Foreskin keratinocyte (primary cell): ENCODE measurements at places on chromosomes 11 and 22. TPM values are rescaled to one million over a fixed set of nuclear protein-coding genes. Genes with fewer than 3 reads are reported as not detected.

DNA sequence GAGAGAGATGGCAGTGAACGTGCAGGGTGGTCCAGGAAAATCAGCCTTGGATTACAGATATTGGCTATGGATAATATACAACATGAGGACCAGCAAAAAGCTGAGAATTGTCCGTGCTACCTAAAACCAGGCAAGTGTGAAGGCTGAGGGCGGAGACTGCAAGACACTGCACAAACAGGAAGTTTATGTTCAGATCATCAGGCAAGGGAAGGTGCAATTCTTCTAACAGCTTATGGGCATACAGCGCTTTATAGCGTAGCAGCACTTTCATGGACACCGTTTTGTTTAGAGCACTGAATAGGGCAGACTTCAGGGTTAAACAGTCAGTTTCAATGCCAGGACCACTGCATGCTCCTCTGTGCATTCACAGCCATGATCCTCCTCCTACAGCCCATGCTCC lies 93.1 kb upstream of the TMEM45B start:
- DNase-seq: no peak

DNA sequence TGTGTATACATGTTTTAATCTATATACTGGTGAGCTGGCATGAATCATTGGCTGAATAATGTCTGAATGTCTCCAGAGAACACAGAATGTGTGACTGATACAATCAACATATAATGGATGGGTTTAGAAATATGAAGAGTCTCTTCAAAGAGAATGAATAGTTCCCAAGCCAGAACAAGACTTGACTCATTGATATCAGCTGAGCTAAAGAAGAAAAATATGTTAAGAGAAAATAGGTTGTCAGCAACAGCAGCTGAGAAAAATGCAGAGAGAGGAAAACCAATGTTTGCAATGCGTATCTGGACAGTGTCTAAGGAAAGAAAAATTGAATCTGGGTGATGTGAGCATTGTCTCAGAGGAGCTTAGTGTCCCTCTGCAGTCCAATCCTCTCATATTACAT lies 1281.8 kb upstream of the TENM4 start:
- DNase-seq: peak; percentile 87

GRCh38 chr22:46744581-46744980 lies 6.5 kb upstream of the CERK start:
- no peak for DNase-seq

DNA sequence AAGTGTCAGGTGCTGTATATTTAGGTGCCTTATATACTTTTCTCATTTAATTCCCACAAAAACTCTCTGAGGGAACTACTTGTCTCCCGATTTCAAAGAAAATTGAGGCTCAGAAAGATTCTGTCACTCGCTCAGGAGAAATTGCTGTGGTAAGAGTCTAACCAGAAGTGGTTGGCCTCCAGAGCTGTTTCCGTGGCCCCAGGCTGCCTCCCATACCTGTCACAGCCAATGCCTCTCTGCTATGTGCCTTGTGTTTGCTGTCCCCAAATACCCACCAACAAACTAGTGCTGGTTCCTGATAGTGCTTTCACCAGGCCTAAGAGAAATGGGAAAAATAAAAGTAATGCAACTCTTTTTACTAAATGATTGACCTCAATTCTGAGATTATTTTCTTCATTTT lies 21.0 kb upstream of the TMEM86A start:
- no peak for DNase-seq

GRCh38 chr11:69152733-69153421 lies 2.9 kb upstream of the SMIM38 start:
- DNase-seq: no peak

GRCh38 chr11:133249065-133249464 lies 283.2 kb downstream of the OPCML start:
- no peak for DNase-seq

DNA sequence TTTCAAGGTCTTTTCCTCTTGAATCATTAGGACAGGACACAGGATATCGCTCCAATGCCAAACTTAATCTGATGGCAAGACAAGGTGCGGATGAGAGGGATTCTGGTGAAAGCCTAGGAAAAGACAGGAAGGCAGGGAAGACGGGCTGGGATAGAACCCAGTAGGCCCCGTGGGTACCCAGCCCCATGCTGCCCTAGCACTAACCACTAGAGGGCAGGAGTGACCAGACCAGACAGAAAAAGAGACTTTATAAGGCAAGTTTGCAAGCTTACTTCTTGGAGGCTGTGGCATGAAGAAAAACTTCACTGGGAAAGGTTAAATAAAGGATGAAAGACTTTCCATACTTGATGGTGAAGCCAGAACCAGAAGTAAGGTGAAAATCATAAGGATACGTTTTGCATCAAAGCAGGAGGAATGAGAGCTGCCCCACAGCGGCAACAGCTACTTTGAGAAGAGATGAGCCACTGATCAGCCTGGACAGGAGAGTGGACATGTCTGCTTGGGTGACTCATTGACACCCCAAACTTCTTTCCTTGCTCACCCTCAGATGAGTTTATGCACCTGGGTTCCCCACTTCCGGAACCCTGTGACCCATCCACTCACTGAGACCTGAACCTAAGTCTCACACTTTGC lies 39.8 kb downstream of the SYN3 start:
- DNase-seq: peak; percentile 17

- no peak for DNase-seq
Observed at GRCh38 chr11:45179686-45180178, 33.3 kb downstream of the PRDM11 start.

GRCh38 chr22:49015459-49015858 lies 812.2 kb downstream of the BRD1 start:
- DNase-seq: no peak

- no peak for DNase-seq
Observed at GRCh38 chr11:86144846-86145245, 76.0 kb upstream of the PICALM start.

- DNase-seq: no peak
Observed at GRCh38 chr11:44627911-44628729, 62.7 kb downstream of the CD82 start.

DNA sequence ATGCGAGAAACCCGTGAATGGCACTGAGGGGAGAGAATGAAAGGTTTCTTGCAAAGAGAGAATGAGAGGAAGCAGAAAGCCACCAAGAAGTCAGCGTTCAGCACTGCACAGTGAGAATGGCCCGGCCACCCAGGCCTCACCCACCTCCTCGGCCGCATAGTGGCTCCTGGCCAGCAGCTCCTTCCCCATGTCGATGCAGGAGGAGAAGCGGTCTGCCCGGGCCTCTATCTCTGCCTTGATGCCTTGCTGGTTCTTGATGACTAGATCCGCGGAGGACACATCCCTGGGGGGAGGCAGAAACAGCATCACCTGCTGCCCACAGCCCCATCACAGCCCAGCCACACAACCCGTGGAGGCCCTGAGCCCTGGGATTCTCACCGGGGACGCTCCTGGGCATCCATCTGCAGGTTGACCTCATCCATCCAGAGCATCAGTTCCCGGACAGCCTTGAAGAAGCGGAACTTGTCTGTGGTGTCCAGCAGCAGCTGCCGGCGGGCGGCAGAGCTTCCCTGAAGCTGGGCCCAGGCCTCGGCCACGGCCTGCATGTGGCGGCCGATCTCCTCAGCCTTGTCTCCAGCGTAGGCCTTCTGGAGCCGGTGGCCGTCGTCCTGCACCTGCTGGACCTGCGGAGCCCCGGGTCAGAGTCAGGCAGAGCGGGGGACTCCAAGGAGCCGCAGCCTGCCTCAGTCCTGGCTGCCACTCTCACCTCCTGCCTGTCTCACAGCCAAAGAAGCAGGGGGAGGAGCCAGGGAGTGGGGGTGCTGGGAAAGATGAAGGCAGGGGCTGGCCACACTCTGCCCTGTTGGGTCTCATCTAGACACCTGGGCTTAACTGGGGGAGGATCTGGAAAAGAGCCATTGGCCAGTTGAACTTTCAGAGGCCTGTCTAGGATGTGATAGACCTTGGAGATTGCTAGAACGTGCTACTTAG lies 12.2 kb upstream of the RBM4B start:
- no peak for DNase-seq

GRCh38 chr11:87030458-87031054 lies 7.2 kb upstream of the TMEM135 start:
- no peak for DNase-seq

DNA sequence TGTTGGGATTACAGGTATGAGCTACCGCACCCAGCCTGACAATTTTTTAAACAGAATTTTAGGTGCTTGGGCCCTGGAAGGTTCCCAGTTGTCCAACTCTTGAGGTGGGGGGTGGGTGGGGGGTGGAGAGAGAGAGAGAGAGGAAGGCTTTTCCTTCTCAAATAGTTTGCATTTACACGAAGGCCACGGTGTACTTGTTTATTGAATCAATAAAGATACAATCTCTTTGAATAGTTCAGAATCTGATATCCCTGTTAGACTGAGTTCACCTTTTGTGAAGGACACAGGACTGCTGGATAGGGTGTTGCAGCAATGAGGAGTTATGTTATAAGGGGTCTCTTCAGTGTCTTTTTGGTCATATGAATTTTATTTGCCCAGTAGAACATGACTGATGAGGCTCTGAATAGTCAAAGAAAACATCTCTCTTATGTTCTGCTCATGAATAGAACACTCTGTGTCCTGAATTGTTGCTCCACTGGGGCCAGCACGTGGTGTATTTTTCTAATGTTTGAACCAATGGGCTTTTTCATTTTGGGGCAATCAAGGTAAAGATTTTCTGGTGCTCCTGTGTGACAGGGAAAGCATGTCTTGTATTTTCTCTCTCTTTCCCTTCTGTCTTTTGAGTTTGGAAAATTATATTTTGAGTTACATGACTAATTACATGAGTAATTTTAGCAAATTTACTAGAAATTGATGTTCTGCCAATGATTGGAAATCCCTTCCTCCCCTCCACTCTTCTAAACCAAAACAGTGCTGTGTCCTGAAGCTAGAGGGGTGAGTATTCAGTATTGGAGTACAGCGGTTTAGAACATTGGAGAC lies 61.7 kb downstream of the PTPRJ start:
- no peak for DNase-seq

GRCh38 chr11:20854215-20854955 lies 185.0 kb downstream of the NELL1 start:
- DNase-seq: no peak

DNA sequence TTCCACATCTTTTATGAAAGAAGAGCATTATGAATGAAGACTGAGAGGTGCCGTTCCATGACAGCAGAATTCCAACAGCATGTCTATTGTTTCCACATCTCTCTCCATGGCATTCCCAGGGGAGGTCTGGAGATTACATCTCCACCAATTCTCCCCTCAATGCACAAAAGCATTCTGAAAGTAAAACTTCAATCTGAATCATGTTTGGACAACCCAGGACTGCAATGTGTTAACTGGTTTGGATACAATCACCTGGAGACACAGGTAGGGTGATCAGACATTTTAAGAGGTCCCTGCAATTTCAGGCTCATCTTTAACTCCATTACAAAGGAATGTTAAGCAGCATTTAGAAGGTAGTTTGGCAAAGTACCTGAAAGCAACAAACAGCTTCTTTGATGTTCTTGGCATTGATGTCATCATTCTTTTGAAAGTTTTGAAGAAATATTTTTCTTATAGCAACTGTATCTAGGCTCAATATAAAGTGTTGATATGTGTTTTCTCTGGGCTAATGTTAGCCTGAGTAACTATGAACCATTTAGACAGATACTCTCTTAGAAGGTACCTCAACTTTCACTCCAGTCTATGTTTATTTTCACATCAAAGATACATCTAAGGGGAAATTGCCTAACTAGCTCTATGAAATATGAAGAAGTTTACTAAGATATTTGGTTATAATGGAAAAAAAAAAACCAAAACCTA lies 181.4 kb upstream of the MTMR2 start:
- DNase-seq: no peak

DNA sequence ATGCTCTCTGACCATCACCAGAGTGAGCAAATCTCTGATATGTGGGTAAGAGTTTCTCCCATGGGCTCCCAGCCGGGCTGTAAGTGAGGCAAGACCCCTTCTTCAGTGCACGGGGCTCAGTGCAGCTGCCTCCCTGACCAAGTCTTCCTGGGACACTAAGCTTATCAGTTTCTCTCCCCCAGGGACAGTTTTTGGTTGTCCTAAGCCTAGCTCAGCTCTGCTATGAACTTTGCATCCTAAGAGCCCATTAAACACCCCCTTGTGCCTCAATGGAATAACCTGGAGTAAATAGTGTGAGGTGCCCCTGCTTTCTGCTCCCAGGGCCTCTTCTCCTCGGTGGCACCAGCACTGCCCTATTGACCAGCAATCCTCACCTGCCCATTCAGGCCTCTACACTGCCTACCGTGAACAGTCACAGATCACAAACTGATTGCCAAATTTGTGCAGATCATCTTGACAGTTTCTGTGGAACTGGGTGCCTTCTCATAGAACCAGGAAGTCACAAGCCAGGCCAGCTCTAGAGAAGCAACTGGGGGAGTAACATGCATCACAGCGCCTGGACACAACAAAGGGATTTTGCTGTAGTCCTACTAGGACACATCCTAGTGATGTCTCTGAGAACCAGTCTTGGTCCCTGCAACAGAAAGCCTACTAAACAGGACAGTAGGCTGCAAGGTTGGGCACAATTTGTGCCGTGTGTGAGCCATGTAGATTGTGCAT lies 19.5 kb upstream of the IGLL5 start:
- DNase-seq: no peak

DNA sequence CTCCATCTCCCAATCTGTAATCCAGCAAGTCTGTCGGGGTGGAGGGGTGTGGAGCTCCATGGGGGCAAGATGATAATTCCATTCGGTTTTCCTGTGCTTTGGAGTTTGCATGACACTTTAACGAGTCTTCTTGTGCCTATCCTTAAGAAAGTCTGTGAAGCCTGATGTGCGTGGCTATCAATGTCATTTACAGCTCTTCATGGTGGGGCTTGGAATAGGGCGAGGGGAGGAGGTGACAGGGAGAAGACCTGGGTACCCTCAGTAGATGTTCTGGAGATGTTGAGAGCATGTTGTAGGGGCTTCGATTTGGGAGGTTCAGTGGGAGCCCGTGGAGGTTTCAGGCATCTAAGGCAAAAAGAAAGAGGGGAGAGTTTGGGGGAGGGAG lies 579 bp upstream of the PHLDB1 start:
- no peak for DNase-seq

- DNase-seq: no peak
Observed at GRCh38 chr22:44286646-44287045, 26.1 kb downstream of the SHISAL1 start.

GRCh38 chr11:16280256-16280682 lies 76.1 kb downstream of the SOX6 start:
- DNase-seq: peak; percentile 76

- DNase-seq: peak; percentile 95
Observed at GRCh38 chr11:58059007-58059350, 28.2 kb downstream of the OR6Q1 start.

- no peak for DNase-seq
Observed at GRCh38 chr11:127061947-127062346, 61.4 kb upstream of the KIRREL3 start.

- no peak for DNase-seq
Observed at GRCh38 chr11:7570938-7571521, 57.2 kb downstream of the PPFIBP2 start.

GRCh38 chr22:41862530-41863266 lies 29.8 kb downstream of the SREBF2 start:
- no peak for DNase-seq

The POU2AF2 gene
- not detected in 2 replicates for polyA plus RNA-seq

The TMEM132A gene
- 73.2 and 93.9 TPM in 2 replicates for polyA plus RNA-seq

The RBFOX2 gene
- polyA plus RNA-seq: 31.0 and 34.7 TPM in 2 replicates

The ART1 gene
- not detected in 2 replicates for polyA plus RNA-seq

The HTR3B gene
- polyA plus RNA-seq: not detected in 2 replicates

The AGBL2 gene
- 0.32 and 0.36 TPM in 2 replicates for polyA plus RNA-seq

The EFCAB6 gene
- 0.09 and 0.13 TPM in 2 replicates for polyA plus RNA-seq

The ROBO4 gene
- 1.8 and 5.9 TPM in 2 replicates for polyA plus RNA-seq

The MUC5AC gene
- polyA plus RNA-seq: not detected in 2 replicates

The MPEG1 gene
- polyA plus RNA-seq: not detected in 2 replicates

The SLC17A6 gene
- polyA plus RNA-seq: not detected in 2 replicates

The SHANK3 gene
- polyA plus RNA-seq: 2.2 and 2.6 TPM in 2 replicates

The HOATZ gene
- polyA plus RNA-seq: not detected in 2 replicates

The MS4A4A gene
- polyA plus RNA-seq: not detected in 2 replicates

The BRSK2 gene
- polyA plus RNA-seq: 0.08 and 0.18 TPM in 2 replicates

The THY1 gene
- 16.4 and 52.0 TPM in 2 replicates for polyA plus RNA-seq

The C11orf71 gene
- polyA plus RNA-seq: 1.8 and 2.4 TPM in 2 replicates

The PANX2 gene
- polyA plus RNA-seq: 0.85 and 1.8 TPM in 2 replicates
